Peyer's patch (tissue), 4 donors: ENCODE measurements at places on chromosomes 2 and 18. TPM values are rescaled to one million over a fixed set of nuclear protein-coding genes. Genes with fewer than 3 reads are reported as not detected.

GRCh38 chr2:70807102-70807827 is 13.1 kb downstream of the CLEC4F start:
- DNase-seq: no peak

Gene RAB1A
- 99.2 TPM for total RNA-seq

GRCh38 chr18:3879114-3879835 is 429.3 kb downstream of the TGIF1 start:
- no peak for DNase-seq

DNA sequence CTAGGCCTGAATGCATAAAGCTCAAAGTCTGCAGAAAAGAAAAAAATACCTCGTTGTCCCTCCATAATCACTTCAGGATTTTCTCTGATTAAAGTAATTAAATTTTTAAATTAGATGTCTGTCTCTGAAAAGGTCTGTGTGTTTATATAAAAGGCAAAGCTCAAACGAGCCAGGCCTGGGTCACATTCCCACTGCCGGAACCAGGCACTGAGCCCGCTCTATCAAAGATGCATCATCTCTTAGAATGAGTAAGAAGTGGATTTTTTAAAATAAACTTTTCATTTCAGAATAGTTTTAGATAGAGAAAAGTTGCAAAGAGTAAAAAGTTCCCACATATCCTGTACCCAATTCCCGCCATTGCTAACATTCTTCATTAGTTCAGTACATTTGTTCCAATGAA is 202.1 kb upstream of the KYNU start:
- no peak for DNase-seq

Gene EVX2
- total RNA-seq: not detected

Gene EPAS1
- 114 TPM for total RNA-seq

- DNase-seq: no peak
These were observed 30.9 kb upstream of the GIGYF2 start for GRCh38 chr2:232666051-232666805.

- no peak for DNase-seq
These were observed 130.8 kb upstream of the CDCA7 start for GRCh38 chr2:173223871-173224270.

DNA sequence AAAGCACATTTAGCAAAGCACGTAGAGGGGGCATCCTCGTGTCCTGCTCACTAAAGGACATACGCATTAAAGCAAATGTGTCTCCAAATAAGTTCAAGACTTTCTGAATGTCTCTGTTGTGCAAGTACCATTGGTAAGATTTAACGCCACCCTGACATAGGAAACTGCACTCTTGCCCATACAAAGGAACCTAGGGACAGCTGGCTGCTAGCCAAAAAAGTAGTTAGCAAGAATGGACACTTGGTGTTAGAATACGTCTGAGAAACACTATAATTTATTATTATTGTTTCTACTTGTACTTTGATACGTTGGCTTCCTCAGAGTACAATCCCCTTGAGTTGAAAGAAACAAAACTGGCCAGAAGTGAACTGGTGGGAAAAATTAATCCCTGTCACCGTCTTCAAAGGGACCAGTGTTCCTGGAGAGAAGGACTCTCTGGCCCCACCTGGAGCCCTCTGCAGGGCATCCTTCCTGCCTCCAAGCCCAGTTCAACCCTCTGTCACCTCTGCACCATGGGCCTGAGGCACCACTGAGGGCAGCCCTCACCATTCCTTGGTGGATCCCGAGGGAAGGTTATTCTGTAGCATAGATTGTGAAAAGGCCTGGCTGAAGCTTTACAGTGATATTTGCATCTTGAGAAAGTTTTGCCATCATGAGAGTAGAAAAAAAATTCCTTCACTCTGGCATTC is 51.4 kb upstream of the APCDD1 start:
- no peak for DNase-seq

GRCh38 chr2:177117755-177118154 is 94.8 kb upstream of the HNRNPA3 start:
- DNase-seq: no peak

GRCh38 chr2:84102274-84102673 is 356.8 kb downstream of the SUCLG1 start:
- DNase-seq: no peak

Gene PROM2
- 68.9 TPM for total RNA-seq

Gene GPR55
- 4.7 TPM for total RNA-seq

DNA sequence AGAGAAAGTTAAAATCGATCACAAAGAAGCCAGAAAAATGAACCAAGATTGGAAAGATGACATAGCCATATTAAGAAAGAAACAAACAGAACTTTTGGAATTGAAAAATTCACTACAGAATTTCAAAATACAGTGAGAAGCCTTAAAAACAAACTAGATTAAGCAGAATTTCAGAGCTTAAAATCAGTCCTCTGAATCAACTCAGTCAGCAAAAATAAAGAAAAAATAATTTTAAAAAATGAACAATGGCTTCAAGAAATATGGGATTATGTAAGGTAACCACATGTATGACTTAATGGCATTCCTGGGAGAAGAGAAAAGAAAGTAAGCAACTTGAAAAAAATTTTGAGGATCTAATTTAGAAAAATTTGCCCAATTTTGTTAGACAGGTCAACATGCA is 696.2 kb downstream of the TSN start:
- DNase-seq: no peak

DNA sequence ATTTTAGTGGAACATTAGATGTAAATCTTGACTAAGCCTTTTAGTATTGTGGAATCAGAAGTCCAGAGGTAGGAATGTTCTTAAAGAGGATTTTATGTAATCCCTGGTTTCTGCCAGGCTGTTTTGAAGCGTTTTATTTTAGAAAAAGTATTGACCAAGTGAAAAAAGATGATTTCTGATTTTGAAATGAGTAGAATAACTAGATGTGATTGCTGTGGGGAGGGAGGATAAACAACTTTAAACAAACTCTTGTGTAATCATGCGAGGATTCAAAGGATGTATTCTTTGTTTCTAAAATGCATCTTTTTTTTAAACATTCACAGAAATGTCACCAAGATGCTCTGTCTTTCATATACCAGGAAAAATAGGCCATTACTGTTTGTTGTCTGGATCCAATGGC is 53.9 kb downstream of the PHLPP1 start:
- no peak for DNase-seq

- no peak for DNase-seq
These were observed 183.0 kb downstream of the PMAIP1 start for GRCh38 chr18:60082790-60083189.

Gene LYPD6B
- total RNA-seq: 2.0 TPM

DNA sequence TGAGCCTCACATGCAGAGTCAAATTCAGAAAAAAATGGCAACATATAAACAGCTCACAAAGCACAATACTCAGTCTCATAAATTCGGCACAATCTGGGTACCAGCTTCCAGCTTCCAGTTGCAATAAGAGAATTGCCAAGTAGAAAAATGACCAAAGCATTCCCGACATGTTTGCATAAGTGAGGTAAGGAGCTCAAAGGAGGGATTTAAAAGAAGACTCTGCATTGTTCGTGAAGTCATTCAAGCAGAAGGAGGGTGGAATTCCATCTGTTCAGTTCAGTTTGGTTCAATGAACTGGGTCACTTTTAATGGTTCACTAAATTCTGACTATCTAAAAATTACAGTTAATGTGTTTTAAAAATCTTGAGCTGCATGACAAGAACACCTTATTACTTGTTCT is 106.7 kb upstream of the KLHL14 start:
- no peak for DNase-seq

GRCh38 chr18:69494841-69495240 is 94.2 kb downstream of the DOK6 start:
- no peak for DNase-seq

DNA sequence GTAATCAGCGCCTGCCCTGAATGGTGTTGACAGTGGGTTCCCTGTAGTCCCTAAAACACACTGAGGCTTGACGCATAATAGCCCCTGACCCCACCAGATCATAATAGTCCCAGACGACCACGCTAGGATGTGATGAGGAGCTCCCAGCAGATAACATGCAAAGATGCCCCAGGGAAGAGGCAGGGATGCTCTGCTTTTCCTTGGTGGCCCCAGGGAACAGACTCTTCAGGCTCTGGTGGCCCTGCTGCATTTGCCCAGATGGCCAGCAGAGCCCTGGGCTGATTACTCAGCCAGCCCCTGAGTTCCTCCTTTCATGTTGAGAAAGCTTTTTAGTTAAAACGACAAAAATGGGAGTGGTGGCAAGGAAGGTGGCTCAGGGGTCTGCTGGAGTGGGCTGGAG is 5.9 kb upstream of the NCKAP5 start:
- DNase-seq: no peak

Gene SGPP2
- total RNA-seq: 50.3 TPM

DNA sequence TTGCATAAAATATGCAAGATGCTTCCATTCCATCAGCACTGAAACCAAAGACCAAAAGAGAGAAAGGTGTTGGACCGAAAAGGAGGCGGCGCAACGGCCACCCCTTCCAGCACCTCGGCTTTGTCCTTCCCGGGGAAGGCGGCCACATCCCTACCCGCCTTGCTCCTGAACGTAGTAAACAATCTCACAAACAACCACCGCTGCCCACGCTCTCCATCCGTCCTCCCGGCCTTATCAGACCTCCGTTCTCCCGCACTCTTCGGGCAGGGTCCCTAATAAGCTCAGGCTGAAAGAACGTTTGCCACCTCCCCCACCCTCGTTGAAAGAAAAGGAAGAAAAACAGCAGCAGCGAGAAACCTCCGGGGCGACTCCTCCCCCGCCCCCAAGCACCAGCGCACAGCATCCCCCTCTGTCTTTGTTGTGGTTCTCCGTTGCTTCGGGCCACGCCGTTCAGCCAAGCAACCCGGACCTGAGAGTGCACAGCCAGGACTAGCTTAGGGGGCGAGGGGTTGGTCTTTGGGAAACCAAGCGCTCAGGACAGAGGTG is 4.4 kb downstream of the EVX2 start:
- DNase-seq: no peak

Gene PRSS56
- total RNA-seq: not detected

DNA sequence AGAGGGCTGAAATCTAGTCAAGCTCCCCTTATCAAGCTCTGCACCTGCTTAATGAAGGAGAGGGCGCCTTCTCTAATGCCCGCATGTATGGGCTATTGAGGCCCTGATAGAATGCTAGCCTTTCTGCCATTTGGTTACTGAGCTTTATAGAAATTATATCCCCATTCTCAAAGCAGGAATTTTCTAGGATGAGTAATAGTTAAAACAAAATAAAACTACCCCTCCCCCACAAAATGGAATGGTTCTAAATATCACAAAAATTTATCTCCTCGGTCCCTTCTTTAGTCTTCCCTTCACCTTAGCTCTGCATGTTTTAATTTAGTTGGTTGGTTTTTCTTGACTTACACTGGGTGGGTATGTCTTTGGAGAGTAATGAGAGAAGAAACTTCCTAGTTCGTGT is 37.7 kb downstream of the CD28 start:
- no peak for DNase-seq

Gene DSC1
- not detected for total RNA-seq

Gene LRATD1
- 31.4 TPM for total RNA-seq

DNA sequence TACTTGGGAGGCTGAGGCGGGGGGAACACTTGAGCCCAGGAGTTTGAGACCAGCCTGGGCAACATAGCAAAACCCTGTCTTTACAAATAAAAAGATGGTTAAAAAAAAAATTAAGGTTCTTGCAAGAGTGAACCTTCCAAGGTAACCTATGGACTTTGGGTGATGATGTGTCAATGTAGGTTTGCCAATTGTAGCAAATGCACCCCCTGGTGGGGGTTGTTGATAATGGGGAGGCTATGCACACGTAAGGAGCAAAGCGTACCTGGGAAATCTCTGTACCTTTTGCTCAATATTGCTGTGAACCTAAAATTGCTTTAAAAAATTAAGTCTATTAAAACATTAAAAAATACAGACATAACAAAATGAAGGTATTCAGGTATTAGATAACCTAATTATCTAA is 70.4 kb downstream of the CWC22 start:
- DNase-seq: peak; percentile 58

GRCh38 chr2:31088504-31089195 is 49.6 kb downstream of the GALNT14 start:
- DNase-seq: no peak

DNA sequence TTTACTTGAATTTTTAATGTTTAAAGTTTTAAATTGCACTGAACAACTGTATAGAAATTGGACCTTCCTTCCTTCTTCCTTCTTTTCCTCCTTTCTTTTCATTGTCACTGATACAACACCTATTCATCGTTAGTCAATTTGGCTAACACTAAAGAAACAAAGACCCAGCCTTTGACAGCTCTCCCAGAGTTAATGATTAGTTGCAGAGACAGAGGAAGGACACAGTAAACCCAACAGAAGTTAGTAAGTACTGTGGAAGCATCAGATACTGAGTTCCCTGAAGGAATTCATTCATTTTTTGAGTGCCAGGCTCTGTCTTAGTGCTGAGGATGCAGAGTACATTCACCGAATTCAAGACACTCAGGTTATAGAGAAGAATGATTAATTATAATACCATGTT is 77.9 kb upstream of the RAB27B start:
- no peak for DNase-seq

- DNase-seq: no peak
These were observed 750.8 kb upstream of the ACVR2A start for GRCh38 chr2:147094077-147094476.

Gene STK36
- 67.8 TPM for total RNA-seq

DNA sequence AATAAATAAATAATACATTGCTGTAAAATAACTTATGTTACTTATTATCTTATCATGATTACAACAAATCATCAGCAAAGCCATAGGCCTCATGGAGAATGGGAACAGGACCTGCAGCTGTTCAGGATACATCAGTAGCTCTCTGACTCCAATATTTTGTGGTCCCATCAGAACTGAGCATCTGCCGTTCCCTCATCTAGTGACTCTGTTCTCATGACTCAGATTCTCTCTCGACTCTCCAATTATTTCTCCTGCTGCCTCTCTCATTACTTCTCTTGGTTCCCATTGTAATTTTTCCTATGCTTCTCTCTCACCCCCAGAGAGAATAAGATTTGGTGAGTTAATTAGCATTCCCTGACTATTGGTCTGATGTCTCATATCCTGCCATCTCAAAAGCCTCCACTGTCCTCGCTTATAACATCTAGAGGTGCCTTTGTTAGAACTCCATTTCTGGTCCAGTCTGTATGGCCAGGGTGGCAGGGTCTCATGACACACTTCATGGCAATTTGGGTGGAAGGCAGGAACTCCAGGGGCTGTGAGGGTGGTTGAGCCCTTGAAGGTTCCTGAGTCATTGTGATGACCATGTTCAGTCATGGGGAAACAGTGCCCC is 78.0 kb upstream of the TANC1 start:
- DNase-seq: no peak

- no peak for DNase-seq
These were observed 447.5 kb downstream of the TNS1 start for GRCh38 chr2:217555081-217555876.
